SJSA1 (cell line): ENCODE measurements at places on chromosomes 1 and 21. TPM values are rescaled to one million over a fixed set of nuclear protein-coding genes. Genes with fewer than 3 reads are reported as not detected.

The EXTL1 gene
- 0.08 TPM in 1 of 2 replicates, not detected in the other for total RNA-seq

The SAMSN1 gene
- total RNA-seq: not detected in 2 replicates

The FLG2 gene
- total RNA-seq: not detected in 2 replicates

The NBPF10 gene
- total RNA-seq: 1.2 and 2.1 TPM in 2 replicates

The SPRR2A gene
- not detected in 2 replicates for total RNA-seq

The TSPEAR gene
- not detected in 2 replicates for total RNA-seq

The SH2D2A gene
- not detected in 2 replicates for total RNA-seq

The OTUD7B gene
- 14.2 and 27.2 TPM in 2 replicates for total RNA-seq

The SUSD4 gene
- 0.03 and 0.74 TPM in 2 replicates for total RNA-seq

The SPATA45 gene
- not detected in 2 replicates for total RNA-seq

The NFIA gene
- total RNA-seq: 0.74 and 0.81 TPM in 2 replicates
